AG04450 (cell line): ENCODE measurements at places on chromosomes 3 and 15. TPM values are rescaled to one million over a fixed set of nuclear protein-coding genes. Genes with fewer than 3 reads are reported as not detected.
A peak's percentile ranks its signal among the peaks of the same experiment; 100 is the strongest.

DNA sequence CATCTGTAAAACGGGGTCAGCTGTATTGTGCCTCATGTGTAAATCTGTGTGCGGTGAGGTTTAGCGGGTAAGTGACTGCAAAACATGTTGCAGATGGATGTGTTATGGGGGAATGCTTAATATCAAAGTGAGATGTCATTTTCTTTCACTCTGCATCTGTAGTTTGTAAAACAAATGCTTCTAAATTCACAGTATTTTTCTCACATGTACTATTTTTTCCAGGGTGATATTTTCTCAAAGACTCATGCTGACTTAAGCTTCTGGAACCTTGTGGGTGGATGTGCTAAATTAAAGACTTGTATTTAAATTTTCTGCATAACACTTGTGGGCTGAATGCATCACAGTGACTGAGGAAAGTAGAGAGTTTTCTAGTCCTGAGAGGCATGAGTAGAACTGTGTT lies 115.2 kb upstream of the TP63 start:
- DNase-seq = no peak

Gene CCR9
- not detected in 2 replicates for polyA plus RNA-seq

Gene ERICH6
- not detected in 2 replicates for polyA plus RNA-seq

GRCh38 chr3:114231616-114232015 lies 5.8 kb downstream of the ZNF80 start:
- no peak for DNase-seq

Gene SST
- not detected in 2 replicates for polyA plus RNA-seq

- DNase-seq = peak; percentile 38
These were observed 54.7 kb downstream of the ETV5 start for GRCh38 chr3:186053954-186054791.
